ENCODE measurements at places on chromosomes 6 and 20. TPM values are rescaled to one million over a fixed set of nuclear protein-coding genes. Genes with fewer than 3 reads are reported as not detected.
A peak's percentile ranks its signal among the peaks of the same experiment; 100 is the strongest.

DNA sequence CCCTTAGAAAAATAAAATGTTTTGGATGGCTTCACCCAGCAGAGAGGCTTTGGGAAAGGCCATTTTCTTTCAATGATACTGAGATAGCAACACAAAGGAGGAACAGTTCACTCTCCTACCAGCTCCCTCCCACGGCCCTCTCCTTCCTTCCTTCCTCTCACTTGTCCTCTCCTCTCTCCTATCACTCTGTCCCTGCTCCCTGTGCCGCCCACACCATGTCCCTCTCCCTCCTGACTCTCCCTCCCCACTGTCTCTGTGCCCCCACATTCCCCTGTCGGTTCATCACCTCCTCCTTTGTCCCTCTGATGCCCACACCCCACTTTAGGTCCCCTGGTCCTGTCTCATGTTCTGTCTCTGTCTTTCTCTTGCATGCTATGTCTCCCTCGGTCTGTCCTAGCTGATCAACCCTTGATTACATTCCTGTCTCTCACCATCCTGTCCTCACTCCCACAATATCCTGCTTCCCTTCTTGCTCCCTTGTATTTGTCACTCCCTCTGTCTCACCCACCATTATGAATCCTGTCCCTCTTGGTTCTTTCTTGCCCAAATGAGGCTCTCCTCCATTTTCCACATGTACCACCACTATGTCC lies 30.1 kb downstream of the ELMO2 start:
- no peak for DNase-seq
- H3K27me3 ChIP-seq = no peaks in the 10 kb centered on the region
- H3K4me1 ChIP-seq = no peaks in the 10 kb centered on the region
- no peak overlapping the region for H3K27ac ChIP-seq

GRCh38 chr6:97726378-97726777 lies 443.4 kb upstream of the MMS22L start:
- no peaks in the 10 kb centered on the region for H3K27me3 ChIP-seq
- H3K4me3 ChIP-seq = no peak overlapping the region
- no peaks in the 10 kb centered on the region for H3K36me3 ChIP-seq
- peak; percentile 70 for DNase-seq
- peaks cover 11% of the 10 kb centered on the region for H3K4me1 ChIP-seq

GRCh38 chr20:56259948-56260347 lies 11.4 kb downstream of the MC3R start:
- no peak overlapping the region for H3K4me3 ChIP-seq
- DNase-seq = no peak
- H3K36me3 ChIP-seq = peaks cover 3% of the 10 kb centered on the region
- H3K27me3 ChIP-seq = no peaks in the 10 kb centered on the region
- H3K27ac ChIP-seq = no peak overlapping the region

DNA sequence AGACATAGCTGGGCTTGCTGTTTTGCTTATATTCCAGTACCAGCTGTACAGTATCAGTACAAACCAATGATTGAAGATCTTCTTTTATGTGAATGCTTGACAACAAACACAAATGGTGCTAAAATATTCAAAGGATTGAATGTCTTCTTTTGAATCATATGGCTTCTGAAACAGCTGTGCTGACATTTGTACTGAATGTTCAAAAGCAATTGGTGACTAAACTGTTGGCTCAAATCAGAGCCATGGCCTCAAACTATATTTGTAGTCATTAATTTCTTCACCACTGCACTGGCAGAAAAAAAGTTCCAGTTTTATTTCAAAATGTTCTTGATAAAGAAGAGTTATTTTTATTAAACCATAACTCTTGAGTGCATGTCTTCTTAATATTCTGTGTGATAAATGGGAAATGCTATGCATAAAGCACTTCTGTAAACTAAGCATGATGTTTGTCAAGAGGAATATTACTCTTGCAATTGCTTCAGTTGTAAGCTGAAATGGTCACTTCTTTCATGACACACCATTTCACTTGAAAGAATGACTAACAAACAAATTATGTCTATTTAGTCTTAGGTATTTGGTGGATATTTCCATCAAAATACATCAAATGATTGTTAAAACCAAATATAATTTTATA lies 45.9 kb upstream of the CENPW start:
- DNase-seq = no peak
- H3K36me3 ChIP-seq = no peaks in the 10 kb centered on the region
- no peaks in the 10 kb centered on the region for H3K4me1 ChIP-seq
- H3K27me3 ChIP-seq = no peaks in the 10 kb centered on the region
- H3K4me3 ChIP-seq = no peak overlapping the region
- H3K27ac ChIP-seq = no peak overlapping the region

DNA sequence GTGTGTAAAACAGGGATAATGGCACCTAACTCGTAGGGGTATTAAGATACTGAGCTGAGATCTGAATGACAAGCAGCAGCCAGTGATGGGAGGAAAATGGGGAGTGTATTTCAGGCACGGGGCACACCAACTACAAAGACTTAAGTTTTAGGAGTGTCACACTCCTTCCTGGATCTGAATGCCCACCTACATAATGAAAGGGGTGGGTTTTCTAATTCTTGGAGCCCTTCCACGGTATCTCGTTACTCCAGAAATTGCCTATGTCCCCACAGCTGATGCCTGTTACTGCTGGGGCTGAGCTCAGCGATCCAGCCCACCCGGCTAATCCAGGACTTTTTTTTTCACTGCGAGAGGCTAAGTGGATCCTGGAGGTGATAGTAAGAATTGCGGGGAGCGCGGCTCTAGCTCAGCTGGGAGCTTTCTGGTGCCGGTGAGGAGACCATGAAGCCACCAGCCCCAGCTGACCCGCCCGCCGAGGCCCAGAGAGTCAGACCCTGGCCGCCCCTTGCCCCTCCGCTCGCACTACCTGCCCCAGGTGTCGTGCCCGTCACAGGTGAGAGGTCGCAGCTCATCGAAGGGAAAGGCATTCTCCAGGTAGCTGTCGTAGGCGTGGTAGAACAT lies 727 bp downstream of the EDEM2 start:
- DNase-seq = peak; percentile 75
- peak overlapping the region; percentile 95 for H3K4me3 ChIP-seq
- peaks cover 11% of the 10 kb centered on the region for H3K36me3 ChIP-seq

- no peak overlapping the region for H3K4me3 ChIP-seq
- no peaks in the 10 kb centered on the region for H3K36me3 ChIP-seq
- no peak for DNase-seq
Measured at GRCh38 chr6:112296694-112297093, 42.3 kb upstream of the LAMA4 start.

DNA sequence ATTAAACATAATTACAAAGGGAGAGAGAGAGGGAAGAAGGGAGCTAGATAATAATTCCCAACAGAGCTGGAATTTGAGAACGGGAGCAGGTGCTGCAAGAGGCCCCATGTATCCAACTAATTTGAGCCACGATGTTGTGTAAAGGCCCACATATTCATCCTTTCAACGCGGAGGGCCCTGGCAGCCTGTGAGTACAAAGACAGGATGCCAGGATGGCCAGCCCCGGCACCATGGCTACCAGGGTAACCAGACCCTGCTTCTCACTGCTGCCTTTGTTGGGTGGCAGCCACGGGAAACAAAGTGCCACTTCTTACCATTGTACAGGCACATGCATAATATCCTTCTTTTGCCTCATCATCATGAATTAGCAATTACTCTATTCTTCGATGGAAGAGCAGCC lies 492.0 kb upstream of the NRSN1 start:
- no peaks in the 10 kb centered on the region for H3K4me1 ChIP-seq
- H3K36me3 ChIP-seq = no peaks in the 10 kb centered on the region
- no peak for DNase-seq
- no peak overlapping the region for H3K4me3 ChIP-seq

- H3K36me3 ChIP-seq = no peaks in the 10 kb centered on the region
- H3K27me3 ChIP-seq = no peaks in the 10 kb centered on the region
- H3K27ac ChIP-seq = peak overlapping the region; percentile 89
- peak; percentile 35 for DNase-seq
Measured at GRCh38 chr6:156976216-156977127, 199.3 kb downstream of the ARID1B start.

DNA sequence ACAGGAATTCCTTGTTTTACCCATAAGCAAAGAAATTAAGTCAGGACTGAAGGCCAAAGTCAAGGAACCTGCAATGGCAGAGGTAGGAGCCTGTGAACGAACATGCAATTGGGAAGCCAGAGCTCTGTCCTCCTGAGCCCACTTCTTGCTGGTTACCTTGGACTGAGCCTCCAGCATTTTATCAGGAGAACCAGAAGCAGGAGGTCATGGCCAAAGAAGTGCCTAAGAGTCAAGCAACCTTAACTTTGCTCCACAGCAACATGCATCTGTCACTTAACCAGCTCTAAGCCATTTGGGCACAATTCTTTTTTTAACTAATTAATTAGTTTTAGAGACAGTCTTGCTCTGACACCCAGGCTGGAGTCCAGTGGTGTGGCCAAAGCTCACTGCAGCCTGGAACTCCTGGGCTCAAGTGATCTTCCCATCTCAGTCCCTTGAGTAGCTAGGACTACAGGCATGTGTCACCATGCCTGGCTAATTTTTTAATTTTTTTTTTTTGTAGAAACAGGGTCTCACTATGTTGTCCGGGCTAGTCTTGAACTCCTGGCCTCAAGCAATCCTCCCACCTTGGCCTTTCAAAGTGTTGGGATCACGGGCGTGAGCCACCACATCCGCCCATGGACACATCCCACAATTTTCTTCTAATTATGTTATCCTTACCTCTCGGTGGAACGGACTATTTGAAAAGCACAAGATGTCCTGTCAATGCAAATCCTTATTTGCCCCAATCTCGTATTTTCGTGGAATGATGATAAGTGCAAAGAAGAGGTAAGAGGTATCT lies 334.2 kb downstream of the CD83 start:
- no peak overlapping the region for H3K27ac ChIP-seq
- H3K4me3 ChIP-seq = no peak overlapping the region
- H3K36me3 ChIP-seq = peaks cover 14% of the 10 kb centered on the region
- no peaks in the 10 kb centered on the region for H3K27me3 ChIP-seq

DNA sequence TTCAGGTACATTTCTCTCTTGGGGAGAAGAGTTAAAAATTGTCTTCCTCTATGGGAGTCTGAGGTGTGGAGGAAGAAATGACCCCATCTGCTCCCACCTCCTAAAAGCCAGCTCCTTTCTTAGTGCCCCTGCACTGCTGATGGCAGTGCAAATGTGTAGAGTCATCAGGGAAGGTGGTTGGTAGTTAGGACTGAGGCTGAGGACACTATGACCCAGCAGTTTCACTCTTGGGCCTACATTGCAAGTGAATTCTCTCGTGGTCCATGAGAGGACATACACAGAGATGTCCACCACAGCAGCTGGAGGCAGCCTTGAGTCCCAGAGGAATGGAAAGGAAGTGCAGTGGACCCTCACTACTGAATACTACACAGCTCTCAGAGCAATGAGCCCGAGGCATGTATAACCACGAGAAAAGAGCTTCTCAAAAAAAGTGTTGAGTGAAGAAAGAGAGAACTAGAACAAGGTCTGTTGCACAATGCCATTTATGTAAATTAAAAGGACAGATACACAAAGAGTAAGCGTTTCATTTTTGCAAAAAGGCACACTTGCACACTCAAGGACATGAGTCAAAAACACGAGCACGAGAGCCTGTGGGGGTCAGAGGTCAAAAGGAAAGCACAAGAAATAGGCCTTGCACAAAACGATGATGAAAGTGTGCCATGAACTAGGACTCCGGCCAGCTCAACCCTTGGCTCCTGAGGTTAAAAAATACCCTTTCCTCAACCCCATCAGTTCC lies 308.2 kb upstream of the PRND start:
- H3K36me3 ChIP-seq = no peaks in the 10 kb centered on the region
- no peaks in the 10 kb centered on the region for H3K4me1 ChIP-seq
- no peaks in the 10 kb centered on the region for H3K27me3 ChIP-seq
- H3K27ac ChIP-seq = no peak overlapping the region
- no peak for DNase-seq

DNA sequence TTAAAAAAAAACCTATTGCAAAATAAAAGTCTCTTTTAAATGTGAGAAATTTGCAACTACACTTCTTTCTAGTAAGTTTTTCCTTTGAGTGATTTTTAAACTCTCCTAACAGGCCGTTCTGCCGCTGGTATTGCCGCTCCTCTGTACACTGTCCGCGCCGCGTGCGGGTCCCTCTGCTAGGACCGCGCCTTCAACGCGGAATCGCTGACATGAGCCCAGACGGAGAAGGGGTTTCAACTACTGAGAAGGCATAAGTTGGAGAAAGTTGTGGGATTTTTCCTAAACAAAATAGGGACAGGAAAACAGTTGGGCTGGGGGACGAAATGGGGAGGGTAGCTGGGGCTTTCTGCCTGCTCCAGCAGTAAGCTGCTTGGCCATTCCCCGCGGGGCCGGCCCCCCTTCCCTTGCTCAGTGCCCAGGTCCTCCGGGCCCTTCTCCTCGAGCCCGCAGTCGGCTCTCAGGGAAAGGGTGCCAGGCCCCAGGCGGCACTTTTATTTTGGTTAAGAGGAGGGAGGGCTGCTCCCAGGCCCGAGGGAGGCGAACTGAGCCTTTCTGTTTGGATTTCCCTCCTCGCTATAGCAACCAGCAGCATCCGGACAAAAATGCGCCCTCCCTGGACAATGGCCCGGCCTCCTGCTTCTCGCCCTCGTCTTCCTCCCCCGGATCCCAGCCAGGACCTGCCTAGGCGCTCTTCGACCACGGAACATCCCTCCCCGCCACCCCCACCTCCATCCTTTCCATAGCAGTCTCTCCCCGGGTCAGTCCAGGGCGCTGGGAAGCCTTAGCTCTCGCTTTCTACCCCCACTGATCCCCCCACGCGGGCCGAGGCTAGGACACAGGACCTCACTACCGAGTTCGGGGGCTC lies 6.8 kb upstream of the POU3F2 start:
- H3K4me1 ChIP-seq = peaks cover 64% of the 10 kb centered on the region
- no peak overlapping the region for H3K27ac ChIP-seq
- peak; percentile 90 for DNase-seq
- H3K4me3 ChIP-seq = peak overlapping the region; percentile 64

The WFDC5 gene
- polyA plus RNA-seq = not detected

The MRPS18A gene
- 58.6 TPM for polyA plus RNA-seq

The PSORS1C1 gene
- not detected for polyA plus RNA-seq

The GCNT2 gene
- 27.2 TPM for polyA plus RNA-seq

The PRDM1 gene
- 0.90 TPM for polyA plus RNA-seq

The WFDC12 gene
- polyA plus RNA-seq = not detected

The MRAP2 gene
- polyA plus RNA-seq = 6.8 TPM

Data from GM23338 (cell line).